Epithelial cell of alveolus of lung (primary cell): ENCODE measurements at places on chromosomes 11 and 22. TPM values are rescaled to one million over a fixed set of nuclear protein-coding genes. Genes with fewer than 3 reads are reported as not detected.

PVALB gene
- not detected in 2 replicates for total RNA-seq

GGTLC3 gene
- total RNA-seq, result not detected in 2 replicates

GPR83 gene
- total RNA-seq, result under 0.01 TPM in 1 of 2 replicates, not detected in the other

DCHS1 gene
- total RNA-seq, result 18.1 and 20.1 TPM in 2 replicates

NPAS4 gene
- not detected in 2 replicates for total RNA-seq

MRGPRX3 gene
- not detected in 2 replicates for total RNA-seq

HDAC10 gene
- 15.4 and 43.7 TPM in 2 replicates for total RNA-seq

SF3A1 gene
- 24.3 and 63.7 TPM in 2 replicates for total RNA-seq

ZDHHC13 gene
- total RNA-seq, result 7.8 and 11.8 TPM in 2 replicates

VWCE gene
- 2.3 and 2.6 TPM in 2 replicates for total RNA-seq

MIOX gene
- not detected in 2 replicates for total RNA-seq

TRIM48 gene
- not detected in 2 replicates for total RNA-seq

MS4A6E gene
- not detected in 2 replicates for total RNA-seq

CHRM1 gene
- total RNA-seq, result not detected in 2 replicates

TIGD3 gene
- 0.88 TPM in 1 of 2 replicates, not detected in the other for total RNA-seq

GNAZ gene
- total RNA-seq, result 0.52 and 1.2 TPM in 2 replicates

C11orf87 gene
- 0.13 TPM in 1 of 2 replicates, not detected in the other for total RNA-seq

CCDC116 gene
- total RNA-seq, result 0.16 TPM in 1 of 2 replicates, not detected in the other

GNG3 gene
- not detected in 2 replicates for total RNA-seq
